ENCODE measurements at places on chromosomes 7 and 10. TPM values are rescaled to one million over a fixed set of nuclear protein-coding genes. Genes with fewer than 3 reads are reported as not detected.

GRCh38 chr7:8516976-8517375, 83.6 kb downstream of the NXPH1 start:
- DNase-seq: no peak

Gene AP4M1
- total RNA-seq: 10.1 TPM

Gene LOXL4
- total RNA-seq: 0.54 TPM

- no peak for DNase-seq
These were observed 89.4 kb downstream of the LRRN3 start for GRCh38 chr7:111180338-111180737.

GRCh38 chr10:16439295-16439694, 2.5 kb downstream of the PTER start:
- DNase-seq: no peak

- DNase-seq: no peak
These were observed 15.2 kb downstream of the FAM24B start for GRCh38 chr10:122864194-122864592.

DNA sequence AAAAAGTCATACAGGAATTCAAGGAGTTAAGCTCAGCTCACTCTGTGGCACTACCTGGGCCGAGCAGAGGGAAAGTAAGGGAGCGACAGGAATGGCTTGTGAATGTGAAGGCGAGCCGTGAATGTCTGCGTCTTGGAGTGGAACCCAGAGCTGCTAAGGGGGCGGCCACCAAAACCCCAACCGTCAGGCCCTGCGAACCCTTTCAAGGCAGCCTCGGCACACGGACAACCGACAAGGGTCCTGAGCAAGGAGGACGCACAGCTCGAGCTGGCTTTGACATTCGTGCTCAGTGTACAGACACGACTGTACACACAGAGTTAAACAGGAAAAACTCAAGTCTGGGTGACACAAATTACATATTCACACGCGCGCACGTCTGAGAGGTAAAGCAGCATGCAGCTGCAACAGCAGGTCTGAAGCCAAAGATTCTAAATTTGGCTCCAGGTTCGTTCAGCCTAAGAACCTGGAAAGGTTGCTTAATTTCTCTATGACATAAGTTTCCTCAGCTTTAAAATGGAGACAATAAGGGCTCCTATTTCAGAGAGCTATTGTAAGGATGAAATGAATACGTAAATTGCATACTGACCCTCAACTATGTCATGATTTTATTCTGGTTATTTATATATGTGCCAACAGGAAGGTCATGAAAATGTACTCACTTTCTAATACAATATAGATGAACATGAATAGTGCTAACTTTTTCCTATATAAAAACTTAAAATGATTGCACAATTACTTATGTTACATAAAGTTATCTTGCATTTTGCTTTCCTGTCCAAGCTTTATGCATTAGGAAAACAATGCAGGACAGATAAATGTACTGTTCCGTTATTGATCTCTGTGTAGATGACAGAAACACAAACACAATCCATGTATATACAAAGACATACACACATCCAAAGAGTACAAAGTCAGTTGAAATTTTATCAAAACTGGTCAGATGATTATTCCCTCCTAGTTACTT, 192.9 kb downstream of the ZMYND11 start:
- DNase-seq: no peak

DNA sequence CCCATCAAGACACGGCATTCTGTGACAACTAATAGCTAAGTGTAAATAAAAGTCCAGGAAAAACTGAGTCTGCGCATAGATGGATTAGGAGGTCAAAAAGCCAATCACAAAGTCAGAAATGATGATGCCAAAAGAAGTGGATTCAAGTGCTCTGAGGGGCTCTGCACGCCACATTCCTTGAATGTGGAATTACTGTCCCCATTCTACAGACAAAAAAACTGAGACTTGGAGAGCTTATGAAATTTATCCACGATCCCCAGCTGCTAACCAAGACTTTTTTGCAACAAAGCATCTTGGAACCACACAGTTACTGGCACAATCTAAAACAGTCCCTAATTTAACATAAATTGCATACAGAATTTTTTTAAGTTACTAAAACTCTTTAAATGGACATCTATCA, 49.6 kb upstream of the SLIT1 start:
- DNase-seq: no peak

Gene MSMB
- not detected for total RNA-seq

- no peak for DNase-seq
These were observed 31.3 kb upstream of the SMC3 start for GRCh38 chr10:110535958-110536891.

GRCh38 chr7:127017196-127017595, 235.5 kb downstream of the GRM8 start:
- no peak for DNase-seq

Gene LMBR1
- total RNA-seq: 35.4 TPM

DNA sequence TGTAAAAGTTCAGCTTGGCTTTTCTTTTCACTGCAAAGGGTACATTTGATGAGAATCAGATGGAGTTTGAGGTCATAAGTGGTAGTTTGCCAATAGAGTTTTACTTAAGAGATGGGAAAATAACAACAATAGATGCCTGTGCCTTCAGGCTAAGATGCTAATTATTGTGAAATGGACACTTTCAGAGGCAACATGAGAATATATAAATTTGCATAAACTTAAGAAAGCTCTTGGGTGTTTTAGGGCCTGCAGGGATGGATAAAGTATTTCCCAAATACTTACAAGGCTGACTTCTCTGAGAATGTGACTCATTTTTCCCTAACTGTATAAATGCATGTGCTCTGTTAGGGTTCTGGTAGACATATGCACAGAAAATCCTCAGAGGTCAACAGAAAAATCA, 200.3 kb upstream of the SVIL start:
- no peak for DNase-seq

GRCh38 chr7:157464971-157465886, 128.4 kb downstream of the DNAJB6 start:
- no peak for DNase-seq

- DNase-seq: no peak
These were observed 70.8 kb upstream of the ASAH2 start for GRCh38 chr10:50322077-50322476.

DNA sequence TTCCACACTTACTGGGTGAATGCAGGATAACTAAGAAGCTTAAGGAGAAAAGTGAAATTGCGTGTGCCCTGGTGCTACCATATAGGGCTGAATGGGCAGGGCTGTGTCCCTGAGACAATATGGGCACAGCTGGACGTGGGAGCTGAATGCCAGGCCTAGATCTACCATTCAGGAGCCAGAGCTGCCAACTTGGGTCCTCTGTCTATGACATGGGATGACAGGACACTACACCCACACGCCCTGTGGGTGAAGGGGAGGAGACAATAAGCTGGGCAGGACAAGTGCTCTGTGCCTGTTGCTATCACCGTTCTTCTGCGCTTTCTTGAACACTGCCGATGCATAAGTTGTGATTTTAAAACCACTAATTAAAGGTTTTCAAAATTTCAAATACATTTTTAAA, 293.9 kb downstream of the TNS3 start:
- no peak for DNase-seq

Gene RBM48
- 11.8 TPM for total RNA-seq

- peak; percentile 73 for DNase-seq
These were observed 23.6 kb downstream of the DAGLB start for GRCh38 chr7:6423942-6424701.

DNA sequence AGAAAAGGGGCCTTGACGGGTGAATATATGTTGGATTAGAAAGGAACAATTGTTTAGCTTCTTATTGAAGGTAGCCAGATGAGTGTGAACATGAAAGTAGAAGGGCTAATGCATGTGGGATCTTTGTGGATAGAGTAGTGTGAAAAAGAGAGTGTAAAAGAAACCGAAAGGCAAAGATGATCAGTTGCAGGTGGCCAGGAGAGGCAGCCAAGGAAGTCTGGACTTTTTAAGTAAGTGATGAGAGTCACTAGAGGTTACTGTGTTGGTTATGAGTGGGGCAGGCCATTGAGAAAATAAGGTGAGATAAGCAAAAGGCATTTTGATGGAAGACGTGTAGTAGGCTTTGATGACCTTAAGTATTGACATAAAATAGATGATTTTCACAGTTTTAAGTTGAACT, 64.7 kb upstream of the ETV1 start:
- no peak for DNase-seq

Gene AEBP1
- 13.6 TPM for total RNA-seq

GRCh38 chr10:62584731-62585130, 210.6 kb downstream of the ZNF365 start:
- DNase-seq: no peak

DNA sequence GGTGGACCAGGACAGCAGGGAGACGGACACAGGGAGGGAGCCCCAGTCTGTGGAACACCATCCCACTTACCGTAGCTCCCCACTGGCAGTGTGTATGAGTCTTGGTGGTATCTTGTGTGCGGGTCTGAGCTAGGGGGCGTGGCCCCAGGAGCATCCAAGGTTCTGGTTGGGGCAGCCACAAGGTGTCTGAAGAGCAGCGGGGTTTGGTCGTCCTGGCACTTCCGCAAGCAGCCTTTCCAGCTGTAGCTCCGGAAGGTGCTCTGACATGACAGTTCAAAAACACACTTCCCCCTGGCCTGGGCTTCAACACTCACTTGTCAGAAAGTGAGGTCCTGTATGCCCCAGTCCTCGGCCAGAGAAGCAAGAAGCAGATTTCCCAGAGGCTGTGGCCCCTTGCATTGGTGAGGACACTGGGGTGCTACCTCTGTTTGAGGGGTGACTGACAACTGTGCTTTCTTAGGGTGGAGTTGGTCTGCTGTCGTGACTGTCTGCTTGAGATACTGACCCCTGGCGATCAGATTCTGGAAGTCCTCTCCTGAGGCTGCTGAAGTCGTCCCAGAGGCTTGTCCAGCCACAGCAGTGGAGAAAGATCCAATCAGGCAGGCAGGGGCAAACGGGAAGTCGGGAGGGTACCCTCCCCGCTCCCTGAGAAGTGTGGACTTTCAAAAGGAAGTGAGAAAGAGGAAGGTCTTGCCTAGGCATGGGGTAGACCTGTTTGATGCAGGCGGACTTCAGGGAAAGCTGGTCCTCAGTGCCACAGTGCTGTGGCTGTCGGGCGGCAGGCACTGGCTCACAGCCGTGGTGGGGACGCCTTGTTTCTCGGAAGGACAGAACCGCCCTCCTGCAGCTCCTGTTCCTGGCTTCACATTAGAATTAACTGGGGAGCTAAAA, 51.4 kb upstream of the PFKFB3 start:
- DNase-seq: peak; percentile 77

DNA sequence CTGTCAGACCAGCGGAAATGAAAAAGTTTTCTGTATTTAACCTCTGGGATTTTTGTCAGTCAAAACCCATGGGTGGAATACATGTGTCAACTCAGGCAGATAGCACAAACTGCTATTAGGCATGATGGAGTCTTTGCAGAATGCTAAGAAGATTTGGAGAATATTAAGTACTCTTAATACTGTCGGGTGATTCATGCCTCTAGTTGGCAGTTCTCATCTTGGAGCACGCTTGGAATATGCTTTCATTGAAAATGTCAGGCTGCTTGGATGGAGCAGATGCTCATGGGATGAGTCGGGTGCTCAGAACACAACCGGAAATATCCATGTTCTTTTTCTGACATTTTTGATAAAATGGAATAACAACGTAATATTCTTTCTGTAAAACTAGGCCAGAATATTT, 27.6 kb upstream of the PRKG1 start:
- DNase-seq: no peak

DNA sequence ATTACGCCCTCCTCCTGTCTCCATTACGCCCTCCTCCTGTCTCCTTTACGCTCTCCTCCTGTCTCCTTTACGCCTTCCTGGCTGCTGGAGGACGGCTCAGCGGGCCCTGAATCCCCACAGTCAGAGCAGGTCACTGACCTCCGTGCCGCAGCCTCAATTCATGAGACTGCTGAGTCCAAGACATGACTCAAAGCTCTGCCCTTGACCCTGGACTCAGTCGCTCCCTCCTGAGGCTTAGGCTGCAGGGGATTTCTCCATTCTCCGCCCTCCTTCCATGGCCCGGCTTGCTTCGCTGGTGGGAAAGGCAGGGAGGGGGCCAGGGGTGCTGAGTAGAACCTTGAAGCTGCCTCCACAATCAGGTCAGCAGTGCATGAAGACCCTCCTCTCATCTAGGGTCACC, 21.0 kb upstream of the FOXL3 start:
- peak; percentile 67 for DNase-seq

DNA sequence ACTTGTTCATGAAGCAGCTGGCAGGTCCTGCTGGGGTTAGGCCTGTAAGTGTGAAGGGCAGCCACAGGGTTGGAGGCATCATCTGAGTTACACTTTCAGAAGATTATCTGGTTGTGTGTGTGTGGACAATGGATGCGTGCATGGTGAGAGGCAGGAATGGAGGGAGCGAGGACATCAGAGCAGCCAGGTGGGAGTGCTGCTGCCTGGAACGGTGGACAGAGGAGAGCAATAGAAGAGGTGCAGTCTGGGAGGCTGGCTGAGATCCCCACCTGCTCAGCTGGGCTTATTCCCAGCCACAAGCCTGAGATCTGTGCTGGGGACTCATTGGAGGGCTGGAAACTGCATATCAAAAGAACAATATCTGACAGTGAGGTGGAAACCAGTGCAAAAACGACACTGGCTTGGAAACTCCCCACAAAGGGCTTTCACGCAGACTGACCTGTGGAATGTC, 17.9 kb downstream of the ZNF488 start:
- DNase-seq: no peak

Gene PNLIPRP2
- not detected for total RNA-seq

GRCh38 chr10:51047857-51048256, 26.4 kb upstream of the PRKG1 start:
- DNase-seq: no peak

DNA sequence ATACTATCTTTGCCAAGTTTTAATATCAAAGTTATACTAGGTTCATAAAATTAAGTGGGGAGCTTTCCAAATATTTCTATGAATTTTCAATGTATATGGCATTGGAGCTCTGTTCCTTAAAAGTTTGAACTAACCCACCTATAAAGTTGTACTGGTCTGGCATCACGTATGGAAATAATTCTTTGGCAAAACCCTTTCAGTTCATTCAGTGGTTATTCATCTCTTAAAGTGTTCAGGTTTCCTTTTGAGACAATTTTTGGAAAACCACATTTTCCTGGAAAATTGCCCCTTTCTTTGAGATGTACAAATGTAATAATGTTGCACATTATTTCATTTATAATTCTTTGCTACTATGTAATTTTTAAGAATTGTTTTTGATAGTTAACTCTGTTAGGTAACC, 62.5 kb upstream of the INPP5A start:
- no peak for DNase-seq

- no peak for DNase-seq
These were observed 120.2 kb downstream of the TEX36 start for GRCh38 chr10:125562737-125563136.

Gene PRKAR2B
- 23.2 TPM for total RNA-seq

- DNase-seq: no peak
These were observed 246.7 kb downstream of the ETV1 start for GRCh38 chr7:13742811-13743210.

- no peak for DNase-seq
These were observed 57.1 kb downstream of the BPGM start for GRCh38 chr7:134703782-134704181.

Gene MGAM2
- total RNA-seq: 0.11 TPM

Gene ITPRID1
- total RNA-seq: not detected

Gene CCDC172
- total RNA-seq: not detected

GRCh38 chr10:103806395-103807187, 48.8 kb downstream of the SH3PXD2A start:
- DNase-seq: no peak

GRCh38 chr10:95850791-95851190, 57.0 kb upstream of the CC2D2B start:
- DNase-seq: no peak

Gene TMEM229A
- not detected for total RNA-seq

Gene SEMA3C
- total RNA-seq: 67.8 TPM

Measured in Right ventricle myocardium inferior (tissue), 1 donor.